BJ (cell line): ENCODE measurements at places on chromosomes 2 and 18.

DNA sequence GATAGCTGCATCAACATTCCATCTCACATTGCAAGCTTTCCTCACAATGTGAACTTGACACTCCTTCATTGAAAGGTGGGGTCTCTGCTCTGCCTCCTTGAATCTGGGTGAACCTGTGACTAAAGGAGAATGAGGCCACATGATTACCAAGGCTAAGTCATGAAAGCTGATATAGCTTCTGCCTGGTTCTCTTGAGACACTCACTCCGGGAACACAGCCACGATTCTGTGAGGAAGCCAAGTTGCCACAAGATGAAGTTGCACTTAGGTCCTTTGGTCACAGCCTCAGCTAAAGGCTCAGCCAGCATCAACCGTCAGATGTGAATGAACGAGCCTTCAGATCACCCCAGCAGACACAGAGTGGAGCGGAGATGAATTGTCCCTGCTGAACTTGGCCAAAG lies 94.7 kb upstream of the FAM136A start:
- DNase-seq: no peak

DNA sequence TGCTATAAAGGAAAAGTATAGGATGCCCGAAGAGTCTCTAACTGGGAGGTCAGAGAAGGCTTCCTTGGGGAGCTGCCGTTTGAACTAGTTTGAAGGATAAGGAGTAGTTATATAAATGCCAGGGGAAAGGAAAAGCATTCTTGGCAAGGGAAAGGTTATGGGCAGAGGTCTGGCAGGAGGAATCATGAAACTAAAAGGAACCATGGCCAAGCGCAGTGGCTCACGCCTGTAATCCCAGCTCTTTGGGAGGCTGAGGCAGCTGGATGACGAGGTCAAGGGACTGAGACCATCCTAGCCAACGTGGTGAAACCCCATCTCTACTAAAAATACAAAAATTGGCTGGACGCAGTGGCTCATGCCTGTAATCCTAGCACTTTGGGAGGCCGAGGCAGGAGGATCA lies 100.6 kb upstream of the MSH2 start:
- no peak for DNase-seq

DNA sequence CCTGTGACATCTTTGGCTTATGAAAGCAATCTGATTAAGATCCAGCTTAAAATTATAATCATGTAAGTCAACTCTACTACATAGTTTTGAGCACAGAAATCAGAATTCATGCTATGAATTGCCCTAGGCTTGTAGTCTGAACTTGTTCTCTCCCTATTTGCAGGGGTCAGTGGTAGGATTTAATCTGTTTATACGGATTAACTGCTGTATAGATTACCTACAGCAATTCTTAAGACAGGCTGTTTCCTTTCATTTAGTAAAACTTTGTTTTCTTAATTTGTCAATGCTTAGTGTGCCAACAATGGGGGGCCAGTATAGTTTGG lies 287.9 kb downstream of the PDE11A start:
- no peak for DNase-seq

- no peak for DNase-seq
Measured at GRCh38 chr2:129301431-129301913, 678.0 kb upstream of the RAB6C start.

- DNase-seq: no peak
Measured at GRCh38 chr2:9750224-9751215, 92.8 kb upstream of the TAF1B start.

DNA sequence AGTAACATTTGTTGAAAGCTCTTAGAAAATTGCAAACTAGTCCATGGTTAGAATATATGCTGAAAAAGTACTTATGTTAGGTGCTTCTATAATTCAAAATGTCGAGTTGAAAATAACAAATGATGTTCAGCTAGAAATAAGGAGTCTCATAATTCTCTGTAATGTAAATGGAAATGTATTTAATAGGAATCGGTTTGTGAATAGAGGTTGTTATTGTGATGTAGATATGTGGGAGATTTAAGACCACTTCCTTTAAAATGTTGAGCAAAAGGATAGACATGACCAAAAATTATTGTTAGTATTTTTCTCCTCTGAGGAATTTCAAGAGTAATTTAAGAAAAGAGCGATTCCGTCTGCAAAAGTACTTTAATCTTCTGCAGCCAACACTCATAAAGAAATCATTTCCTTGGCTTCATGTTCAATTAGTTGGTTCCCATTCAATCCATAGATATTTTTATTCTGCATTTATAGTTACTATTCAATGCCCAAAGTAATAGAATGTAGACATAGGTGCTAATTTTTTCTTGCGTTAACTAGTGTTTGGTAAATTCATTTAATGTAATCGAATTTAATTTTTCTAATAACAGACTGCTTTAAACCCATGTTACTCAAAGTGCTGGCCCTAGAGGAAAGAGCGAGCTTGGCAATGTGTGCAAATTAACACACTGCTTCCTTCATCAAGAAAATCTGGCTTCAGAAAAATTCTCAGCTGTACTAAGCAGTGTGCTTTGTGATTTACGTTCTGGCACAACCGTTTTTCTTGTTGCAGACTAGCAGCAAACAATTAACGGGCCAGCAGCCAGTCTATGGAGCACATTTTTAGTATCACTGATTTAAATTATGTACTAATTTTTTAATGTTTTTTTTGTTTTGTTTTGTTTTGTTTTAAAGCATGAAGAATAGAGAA lies 32.2 kb downstream of the FN1 start:
- no peak for DNase-seq

DNA sequence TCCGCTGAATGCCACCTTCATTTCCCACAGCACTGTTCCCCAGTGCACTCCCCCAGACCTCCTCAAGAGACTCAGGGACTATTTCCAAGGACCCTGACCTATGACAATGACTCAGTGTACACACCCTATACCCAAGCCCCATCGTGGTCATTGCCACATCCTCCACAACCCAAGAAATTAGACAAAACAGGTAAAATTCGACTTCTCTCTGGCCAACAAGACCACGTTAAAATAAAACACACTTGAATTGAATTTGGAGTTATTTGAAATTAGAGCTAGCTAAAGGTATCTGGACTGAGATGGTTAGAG lies 126.4 kb upstream of the NCK2 start:
- no peak for DNase-seq

GRCh38 chr2:105607920-105608504 lies 136.7 kb upstream of the NCK2 start:
- DNase-seq: no peak

- DNase-seq: no peak
Measured at GRCh38 chr2:214265991-214266489, 144.8 kb upstream of the VWC2L start.
